ENCODE measurements at places on chromosomes 3 and 15.

DNA sequence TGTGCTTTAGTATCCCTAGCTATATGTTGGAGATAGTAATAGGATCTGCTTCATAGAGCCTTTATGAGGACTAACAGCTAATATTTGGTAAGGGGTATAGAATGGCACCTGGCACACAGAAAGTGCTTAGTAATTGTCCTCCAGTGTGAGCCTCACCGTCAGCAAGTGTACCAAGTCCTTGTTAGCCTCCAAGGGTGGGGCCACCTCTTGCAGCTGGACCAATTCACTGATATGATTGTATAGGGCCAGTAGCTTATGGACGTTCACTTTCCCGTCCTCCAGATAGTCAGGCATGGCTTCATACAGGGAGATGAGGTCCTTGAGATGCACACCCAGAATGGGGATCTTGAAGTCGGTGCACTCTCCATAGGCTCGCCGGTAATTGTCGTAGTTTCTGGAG, 53.6 kb downstream of the FAM98B start:
- no peak for DNase-seq

- no peak for DNase-seq
Measured at GRCh38 chr3:32315441-32315840, 76.2 kb upstream of the CMTM7 start.

DNA sequence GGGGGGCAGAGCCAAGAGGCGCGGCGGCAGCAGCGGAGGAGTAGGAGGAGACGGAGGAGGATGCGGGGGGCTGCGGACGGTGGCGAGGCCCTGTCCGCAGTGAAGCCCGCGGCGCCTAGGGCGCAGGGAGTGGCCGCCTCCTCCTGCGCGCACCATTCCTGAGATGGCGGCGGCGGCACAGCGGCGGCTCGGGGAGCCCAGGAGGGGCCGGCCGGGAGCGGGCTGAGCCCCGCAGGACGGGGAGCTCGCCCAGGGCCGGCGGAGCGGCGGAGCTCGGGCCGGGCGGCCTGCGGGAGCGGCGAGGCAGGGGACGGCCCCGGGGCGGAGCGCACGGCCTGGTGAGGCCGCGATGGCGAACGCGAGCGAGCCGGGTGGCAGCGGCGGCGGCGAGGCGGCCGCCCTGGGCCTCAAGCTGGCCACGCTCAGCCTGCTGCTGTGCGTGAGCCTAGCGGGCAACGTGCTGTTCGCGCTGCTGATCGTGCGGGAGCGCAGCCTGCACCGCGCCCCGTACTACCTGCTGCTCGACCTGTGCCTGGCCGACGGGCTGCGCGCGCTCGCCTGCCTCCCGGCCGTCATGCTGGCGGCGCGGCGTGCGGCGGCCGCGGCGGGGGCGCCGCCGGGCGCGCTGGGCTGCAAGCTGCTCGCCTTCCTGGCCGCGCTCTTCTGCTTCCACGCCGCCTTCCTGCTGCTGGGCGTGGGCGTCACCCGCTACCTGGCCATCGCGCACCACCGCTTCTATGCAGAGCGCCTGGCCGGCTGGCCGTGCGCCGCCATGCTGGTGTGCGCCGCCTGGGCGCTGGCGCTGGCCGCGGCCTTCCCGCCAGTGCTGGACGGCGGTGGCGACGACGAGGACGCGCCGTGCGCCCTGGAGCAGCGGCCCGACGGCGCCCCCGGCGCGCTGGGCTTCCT, at the start of gene GPR27:
TSS of gene GPR27 (plus strand) at position 155 of the 909 bp plus-strand sequence. CDS start at position 350, 195 bp downstream.
- no peak for DNase-seq

- no peak for DNase-seq
Measured at GRCh38 chr15:31871166-31871886, 159.0 kb upstream of the CHRNA7 start.

GRCh38 chr3:48960841-48961413, 29.1 kb upstream of the P4HTM start:
- DNase-seq = no peak

Data from activated CD4-positive, alpha-beta T cell treated with anti-CD3 and anti-CD28 coated beads for 24 hours (primary cell).